Stimulated activated CD8-positive, alpha-beta memory T cell treated with anti-CD3 and anti-CD28 coated beads, Interleukin-15, amount 100 ng/mL, for 4 hours (primary cell): ENCODE measurements at places on chromosomes 2 and 18.

DNA sequence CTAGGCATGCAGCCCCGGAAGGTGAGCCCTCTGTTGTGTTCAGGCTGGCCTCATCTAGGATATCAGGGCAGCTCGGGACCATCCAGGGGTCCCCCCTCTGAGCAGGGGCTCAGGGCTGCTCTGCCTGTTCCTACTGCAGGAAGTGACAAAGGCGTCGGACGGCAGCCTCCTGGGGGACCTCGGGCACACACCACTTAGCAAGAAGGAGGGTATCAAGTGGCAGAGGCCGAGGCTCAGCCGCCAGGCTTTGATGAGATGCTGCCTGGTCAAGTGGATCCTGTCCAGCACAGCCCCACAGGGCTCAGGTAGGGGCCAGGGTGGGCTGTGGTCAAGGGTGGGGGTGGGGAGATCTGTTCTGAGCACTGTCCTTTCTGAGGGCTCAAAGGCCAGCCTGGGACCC is 13.1 kb downstream of the KCNIP3 start:
- no peak for DNase-seq

GRCh38 chr2:147081831-147082230 is 763.0 kb upstream of the ACVR2A start:
- DNase-seq: no peak

DNA sequence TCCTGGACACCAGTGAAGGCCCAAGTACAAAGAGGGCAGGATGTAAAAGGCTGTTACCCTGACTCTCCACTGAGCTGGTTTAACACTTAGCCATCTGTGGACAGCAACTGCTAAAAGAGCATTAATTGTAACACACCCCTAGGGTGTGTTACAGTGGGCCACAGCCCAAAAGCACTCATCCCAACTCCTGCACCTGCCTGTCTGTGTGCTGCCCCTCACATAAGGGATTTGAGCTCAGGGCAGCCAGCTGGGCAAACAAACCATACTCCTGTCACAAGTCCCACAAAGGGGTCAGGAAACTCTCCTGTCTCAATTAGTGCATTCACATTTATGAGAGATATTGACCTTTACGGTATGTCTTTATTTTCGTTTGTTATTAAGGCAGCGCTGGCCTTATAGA is 833.1 kb upstream of the NXPH2 start:
- DNase-seq: no peak

DNA sequence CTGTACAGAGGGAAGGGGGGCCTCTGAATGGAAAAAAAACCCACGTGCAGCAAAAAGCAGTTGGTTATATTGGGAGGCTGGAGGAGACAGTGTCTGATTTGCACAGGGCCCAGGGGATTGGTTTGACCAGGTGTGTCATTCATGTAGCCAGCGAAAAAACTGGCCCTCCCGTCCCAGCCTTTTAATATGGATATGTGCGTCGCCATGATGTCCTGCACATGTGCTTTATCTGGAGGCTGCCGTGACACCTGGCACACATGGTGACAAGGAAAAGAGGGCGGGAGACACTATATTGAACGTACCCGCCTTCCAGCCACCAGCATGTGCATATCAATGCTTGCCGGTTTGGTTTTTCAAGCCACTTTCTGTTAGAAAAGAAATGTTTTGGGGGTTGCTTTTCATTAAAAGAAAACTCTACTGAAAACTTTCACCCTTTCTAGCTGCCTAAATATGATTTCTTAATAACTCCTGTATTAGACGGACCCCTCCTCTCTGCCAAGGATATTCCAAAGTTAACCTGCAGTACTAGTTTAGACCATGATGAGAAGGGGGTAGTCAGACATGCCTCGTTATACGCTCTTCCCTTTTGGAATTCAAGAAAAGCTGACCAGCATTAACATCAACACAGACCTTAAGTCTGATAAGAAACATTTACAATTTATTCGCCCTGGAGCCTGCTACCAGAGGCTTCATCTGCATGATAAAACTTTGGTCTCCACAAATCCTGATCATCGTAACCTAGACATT is 16.2 kb downstream of the SLC25A52 start:
- no peak for DNase-seq

DNA sequence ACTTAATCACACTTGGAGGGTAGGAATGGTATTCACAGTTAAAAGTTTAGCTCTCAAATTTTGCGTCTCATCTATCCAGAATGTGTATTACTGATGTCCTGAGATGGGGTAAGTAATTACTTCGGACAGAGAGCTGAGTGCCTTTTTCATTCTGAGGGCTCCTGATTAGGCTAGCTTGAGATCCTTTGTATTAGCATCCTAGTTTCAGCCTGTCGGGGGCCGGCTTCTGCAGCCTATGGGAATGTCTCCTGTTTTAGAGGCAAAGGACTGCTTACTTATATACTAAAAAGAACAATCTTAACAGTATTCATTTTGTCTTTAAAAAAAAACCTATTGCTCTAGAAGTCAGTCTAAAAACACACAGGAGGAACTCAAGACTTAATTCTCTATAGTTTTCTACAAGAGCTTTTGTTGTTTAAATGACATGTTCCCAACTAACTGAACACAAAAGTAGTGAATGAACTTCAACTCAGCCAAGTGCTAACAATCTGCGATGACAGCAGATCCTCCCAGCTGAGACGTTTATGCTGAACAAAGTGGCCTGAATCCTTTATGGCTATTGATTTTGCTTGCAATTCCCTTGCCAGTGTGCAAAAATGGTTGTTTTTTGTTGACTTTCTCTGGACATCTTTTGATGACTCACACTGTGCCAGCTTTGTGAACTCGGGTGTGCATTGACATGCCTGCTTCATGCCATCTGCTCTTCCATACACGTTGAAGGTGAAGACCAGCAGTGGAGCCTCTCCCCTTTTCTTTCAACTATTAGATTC is 118.7 kb downstream of the LYPD6B start:
- no peak for DNase-seq

DNA sequence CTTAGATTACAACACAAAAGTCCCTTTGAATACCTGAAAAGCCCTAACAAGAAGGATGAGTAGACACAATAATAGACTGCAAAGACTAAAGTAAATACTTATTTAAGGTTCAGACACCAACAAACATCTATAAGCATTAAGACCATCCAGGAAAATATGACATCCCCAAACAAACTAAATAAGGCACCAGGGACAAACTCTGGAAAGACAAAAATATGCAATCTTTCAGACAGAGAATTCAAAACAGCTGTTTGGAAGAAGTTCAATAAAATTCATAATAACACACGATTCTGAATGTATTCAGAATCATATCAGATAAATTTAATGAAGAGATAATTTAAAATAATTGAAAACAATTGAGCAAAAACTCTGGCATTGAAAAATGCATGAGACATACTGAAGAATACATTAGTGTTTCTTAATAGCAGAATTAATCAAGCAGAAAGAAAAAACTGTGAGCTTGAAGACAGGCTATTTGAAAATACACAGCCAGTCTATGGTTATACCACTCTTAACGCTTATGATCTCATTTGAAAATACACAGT is 1388.8 kb downstream of the DSC3 start:
- no peak for DNase-seq

DNA sequence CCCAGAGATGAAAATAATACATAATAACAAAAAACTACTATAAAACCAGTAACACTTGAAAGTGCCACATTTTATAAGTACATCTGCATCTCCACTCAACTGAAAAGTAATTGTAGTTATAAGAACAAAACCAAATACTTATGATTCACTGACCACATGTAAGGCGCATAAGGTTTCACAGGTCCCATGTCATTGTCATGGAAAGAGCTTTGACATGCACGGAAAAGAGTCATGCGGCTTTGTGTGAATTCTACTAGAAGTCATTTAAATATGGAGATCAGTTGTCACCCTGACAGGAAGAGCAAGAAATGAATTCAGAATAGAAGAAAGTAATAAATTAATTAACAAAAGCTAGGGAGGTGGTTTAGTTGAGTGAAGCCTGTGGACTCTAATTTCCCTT is 459.1 kb downstream of the CDH2 start:
- no peak for DNase-seq

GRCh38 chr2:46122318-46122976 is 174.8 kb upstream of the EPAS1 start:
- no peak for DNase-seq

DNA sequence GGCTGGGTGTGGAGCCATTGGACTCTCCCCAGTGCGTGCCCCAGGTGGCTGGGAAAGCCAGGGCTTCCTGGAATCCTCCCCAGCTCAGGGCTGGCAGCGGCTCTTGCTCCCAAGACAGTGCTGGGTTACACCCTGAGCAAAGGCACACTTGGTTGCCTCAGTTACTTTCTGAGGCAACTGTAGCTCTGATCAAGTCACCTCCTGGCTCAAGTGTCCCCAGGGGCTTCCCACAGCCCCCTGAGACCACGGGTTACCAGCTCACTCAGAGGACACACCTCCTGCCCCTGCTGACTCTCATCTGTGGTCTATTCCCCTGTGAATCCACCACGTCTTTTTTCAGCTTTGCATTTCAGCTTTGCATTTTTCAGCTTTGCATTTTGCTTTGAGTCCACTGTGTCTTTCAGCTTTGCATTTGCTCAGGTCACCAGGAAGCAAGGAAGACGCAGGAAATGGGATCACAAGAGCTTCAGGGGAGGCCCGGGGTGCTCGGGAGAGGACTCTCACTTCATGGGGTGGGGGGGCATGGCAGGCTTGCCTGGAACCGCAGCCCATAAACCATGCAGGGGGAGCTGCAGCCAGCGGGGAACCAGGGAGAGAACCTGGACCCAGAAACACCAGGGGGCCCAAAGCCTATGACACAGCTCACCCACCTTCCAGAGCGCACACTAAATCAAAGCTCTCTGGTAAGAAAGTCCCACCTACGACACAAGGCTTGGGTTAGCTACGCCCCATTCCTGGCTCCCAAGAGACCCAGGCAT is 138.0 kb upstream of the ASB18 start:
- DNase-seq: no peak

GRCh38 chr18:12336887-12337286 is 28.8 kb downstream of the TUBB6 start:
- no peak for DNase-seq

DNA sequence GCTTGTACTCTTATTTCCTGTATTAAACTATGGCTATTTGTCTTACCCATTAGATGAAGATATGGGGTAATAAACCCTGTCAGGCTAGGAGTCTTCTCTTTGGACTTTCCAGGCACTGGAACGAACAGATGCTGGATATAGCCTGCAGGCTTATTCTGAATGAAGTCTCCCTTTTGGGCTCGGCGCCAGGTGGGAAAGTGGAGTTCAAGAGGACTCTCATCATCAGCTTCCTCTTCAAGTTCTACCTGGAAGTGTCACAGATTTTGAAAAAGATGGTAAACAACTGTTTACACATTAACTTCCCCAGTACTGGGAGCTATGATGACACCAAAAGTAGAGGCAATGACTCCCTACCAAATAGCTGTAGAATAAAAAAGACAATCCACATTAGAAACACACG is 27.9 kb downstream of the AOX1 start:
- DNase-seq: no peak

DNA sequence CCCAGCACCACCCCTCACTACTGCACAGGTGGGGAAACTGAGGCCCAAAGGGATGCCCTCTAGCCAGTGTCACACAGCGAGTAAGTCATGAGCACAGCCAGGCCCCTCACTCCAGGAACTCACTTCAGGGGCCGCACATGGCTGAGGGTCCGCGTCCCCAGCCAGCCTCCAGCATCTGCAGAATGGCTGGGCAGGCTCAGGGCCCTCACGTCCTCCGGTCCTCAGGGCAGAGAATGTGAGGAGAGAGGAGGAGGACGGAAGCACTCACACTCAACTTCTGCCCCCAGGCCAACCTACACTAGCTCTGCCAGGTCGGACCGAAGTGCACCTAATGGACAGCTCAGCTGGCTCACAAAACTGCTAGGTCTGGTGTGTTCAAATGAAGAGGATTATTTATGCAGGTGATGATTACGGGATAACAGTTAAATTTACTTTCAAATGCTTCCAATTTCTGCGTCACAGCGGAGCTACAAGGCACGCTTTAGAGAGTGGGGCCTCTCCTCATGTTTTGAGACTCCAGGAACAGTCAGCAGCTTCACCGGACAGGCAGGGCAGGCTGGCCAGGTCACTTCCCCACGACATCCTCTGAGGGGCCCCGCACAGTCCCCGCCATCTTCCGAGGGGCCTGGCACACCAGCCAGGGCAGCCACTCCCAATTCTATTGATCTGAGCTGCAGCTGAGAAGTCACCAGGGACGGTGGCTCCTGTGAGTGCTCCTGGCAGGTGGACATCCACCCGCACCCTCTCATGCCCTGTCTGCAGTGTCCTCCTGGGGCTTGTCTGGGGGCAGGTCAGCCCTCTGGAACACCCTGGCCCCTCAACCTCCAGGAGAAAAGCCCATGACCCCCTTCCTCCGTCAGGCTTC is 26.5 kb downstream of the KIF1A start:
- no peak for DNase-seq

- DNase-seq: no peak
Observed at GRCh38 chr2:176494949-176495353, 225.7 kb downstream of the MTX2 start.

DNA sequence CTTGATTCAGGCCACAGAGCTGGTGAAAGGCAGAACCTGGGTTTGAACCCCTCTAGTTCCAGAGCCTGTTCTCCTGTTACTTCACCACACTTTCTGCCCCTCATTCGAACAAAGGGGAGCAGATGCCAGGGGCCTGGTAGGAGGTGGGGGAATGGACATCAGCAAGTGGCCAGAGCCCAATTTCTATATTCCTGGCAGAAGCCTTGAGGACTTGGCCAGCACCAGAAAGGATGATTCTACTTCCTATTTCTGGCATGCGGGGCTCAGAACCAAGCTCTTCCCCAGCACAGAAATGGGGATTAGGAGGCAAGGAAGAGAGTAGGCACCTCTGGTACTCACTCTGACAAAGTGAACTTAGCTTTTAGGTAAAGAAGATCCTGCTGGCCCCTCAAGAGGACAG is 49.3 kb downstream of the ADD2 start:
- no peak for DNase-seq

DNA sequence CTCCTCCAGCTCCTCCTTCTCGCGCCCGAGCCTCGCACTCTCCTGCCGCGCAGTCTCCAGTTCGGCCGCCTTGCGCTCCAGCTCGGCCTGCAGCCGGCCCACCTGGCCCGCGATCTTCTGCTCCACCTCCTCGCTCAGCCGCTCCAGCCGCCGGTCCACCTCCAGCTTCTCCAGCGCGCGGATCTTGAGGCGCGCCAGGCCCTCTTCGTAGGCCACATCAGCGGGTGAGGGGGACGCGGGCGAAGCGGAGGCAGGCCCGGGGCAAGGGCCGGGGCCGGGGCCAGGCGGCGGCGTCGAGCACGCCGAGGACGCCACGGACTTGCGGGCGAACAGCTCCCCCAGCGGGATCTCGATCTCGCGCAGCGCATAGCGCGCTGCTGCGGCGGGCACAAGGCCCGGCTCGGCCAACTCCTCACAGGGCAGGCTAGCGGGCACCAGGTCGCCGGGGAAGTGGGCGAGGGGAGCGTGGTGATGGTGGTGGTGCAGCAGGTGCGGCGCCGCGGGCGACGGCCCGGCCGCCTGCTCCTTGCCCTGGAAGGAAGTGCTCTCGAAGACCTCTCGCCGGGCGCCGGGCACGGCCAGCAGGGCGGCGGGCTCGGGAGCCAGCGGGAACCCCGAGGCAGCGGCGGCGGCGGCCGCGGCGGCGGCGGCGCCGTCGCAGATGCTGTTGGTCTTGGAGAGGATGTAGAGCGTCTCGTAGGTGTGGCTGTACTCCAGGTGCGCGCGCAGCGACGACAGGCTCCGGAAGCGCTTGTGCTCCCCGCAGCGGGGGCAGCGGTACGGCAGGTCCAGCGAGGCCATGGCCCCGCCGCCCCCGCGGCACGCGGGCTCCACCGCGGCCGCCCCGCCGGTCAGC is 15.2 kb downstream of the FBXO41 start:
- no peak for DNase-seq

GRCh38 chr2:229153951-229154350 is 117.1 kb downstream of the PID1 start:
- no peak for DNase-seq
